ENCODE measurements at places on chromosomes 11 and 22.

GRCh38 chr22:36625102-36625501 is 78.5 kb downstream of the CACNG2 start:
- DNase-seq, result no peak

DNA sequence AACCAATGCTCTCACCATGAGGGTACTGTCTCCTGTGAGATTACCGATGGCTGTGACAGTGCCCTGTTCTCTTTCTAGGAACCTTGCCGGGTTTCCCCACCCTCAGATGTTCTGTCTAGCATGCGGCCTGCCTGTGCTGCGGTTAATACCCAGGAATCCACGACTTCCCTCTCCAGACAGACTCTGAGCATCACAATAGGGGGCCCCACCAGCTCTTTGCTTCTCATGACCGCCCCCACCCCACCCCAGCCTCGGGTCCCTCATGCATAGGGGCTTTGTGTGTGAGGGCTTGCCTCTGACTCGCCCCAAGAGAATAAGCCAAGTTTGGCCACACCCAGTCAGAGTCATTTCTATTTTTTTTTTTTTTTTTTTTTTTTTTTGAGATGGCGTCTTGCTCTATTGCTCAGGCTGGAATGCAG is 10.3 kb downstream of the PARVG start:
- DNase-seq, result no peak

- no peak for DNase-seq
Observed at GRCh38 chr22:17563936-17564391, 666 bp downstream of the SLC25A18 start.

DNA sequence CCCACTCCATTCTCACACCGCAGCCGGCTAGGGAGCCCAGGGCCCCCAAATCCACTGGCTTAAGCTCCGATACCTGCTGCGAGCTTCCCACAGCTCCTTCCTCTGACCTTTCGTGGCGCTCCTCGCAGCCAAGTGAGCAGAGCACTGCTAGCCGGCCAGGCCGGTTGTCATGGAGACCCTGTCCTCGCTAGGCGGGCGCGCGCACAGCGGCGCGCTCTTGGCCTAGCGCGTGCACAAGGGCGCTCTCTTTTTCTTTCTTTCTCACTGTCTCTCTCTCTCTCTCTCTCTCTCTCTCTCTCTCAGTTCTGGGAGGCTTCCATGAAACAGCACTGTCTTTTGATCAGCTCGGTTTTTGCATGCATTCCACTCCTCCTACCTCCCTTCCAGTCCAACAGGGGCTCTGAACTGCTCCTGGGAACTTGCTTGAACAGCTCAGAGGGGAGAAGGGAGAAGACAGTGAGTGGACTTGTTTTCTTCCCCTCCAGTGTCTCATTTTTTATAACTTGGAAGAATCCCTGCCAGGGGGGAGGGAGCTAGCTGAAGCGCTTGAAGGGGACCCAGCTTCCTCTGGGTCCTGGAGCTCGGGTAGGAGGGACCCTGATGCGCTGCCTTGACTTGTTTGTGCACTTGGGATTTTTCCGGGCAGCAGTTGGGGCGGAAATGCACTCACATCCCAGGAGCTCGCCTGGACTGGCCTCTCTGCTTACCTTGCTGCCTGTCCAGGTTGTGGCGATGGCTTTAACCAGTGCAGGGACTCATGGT is 100.3 kb upstream of the AKIP1 start:
- no peak for DNase-seq

DNA sequence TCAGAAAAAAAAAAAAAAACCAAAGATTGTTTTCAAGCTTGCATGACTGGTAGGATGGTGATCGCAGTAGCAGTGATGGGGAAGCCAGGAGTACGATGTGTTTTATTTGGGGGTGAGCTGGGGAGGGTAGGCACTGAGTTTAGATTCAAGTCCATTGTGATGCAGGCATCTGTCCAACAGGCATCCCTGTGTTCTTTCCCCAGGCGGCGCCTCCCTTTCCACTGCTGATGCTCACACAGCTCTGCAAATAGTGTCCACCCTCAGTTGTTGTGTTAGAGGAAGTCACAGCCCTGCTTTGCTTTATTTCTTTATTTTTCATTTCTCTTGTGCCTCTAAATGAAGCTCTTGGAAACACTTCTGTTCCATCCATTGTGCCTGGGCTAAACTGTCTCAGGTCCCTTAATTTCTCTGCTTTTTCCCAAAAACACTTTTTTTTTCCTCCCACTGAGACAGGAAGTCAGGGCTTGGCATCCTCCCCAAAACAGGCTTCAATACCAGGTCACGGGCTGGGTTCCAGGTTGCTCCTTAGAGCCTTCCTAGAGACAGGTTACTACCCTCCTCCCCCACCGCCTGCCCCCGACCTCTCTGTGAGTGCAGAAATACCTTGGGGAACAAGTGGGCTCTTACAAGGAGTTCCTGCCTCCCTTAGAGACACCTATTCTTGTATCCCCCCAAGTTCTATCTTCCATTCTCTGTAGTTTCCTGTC is 38.6 kb upstream of the HSPA8 start:
- no peak for DNase-seq

Measured in esophagus squamous epithelium (tissue), 5 donors.